ENCODE measurements at places on chromosomes 11 and 22.

DNA sequence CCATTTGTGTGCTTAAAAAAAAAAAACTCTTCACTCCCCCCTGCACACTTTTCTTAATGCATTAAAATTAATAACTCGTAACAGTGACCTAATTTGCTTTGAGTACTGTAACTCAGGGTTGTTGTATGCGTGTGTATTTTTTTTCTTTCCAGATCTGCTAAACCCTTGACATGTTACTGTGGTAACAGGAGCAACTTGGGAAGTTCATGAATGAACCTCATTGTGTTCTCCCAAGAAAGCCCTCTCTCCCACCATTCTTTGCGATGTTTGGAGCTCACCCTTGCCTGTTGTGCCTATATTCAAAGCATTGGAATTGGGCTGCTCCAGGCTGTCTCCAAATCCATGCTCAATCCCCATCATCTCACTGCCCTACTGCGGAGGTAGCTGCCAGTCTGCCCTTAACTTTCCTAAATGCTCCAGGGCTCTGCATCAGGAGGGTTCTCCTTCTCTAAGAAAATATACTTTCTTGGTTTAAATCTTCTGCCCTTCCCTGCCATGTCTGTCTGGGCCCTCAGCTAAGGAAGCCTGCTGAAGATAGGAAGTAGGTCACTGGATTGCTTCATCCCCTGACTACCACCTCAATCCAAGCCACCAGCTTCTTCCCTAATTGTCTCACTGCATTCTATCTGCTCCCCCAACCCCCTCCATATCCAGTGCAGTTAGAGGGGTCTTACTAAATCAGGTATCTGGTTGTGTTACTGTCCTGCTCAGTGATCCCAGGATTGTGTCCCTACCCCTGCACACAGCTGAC, 70.3 kb downstream of the KIRREL3 start:
- no peak for DNase-seq

GRCh38 chr11:70498171-70498571, 99.8 kb downstream of the CTTN start:
- DNase-seq = no peak

DNA sequence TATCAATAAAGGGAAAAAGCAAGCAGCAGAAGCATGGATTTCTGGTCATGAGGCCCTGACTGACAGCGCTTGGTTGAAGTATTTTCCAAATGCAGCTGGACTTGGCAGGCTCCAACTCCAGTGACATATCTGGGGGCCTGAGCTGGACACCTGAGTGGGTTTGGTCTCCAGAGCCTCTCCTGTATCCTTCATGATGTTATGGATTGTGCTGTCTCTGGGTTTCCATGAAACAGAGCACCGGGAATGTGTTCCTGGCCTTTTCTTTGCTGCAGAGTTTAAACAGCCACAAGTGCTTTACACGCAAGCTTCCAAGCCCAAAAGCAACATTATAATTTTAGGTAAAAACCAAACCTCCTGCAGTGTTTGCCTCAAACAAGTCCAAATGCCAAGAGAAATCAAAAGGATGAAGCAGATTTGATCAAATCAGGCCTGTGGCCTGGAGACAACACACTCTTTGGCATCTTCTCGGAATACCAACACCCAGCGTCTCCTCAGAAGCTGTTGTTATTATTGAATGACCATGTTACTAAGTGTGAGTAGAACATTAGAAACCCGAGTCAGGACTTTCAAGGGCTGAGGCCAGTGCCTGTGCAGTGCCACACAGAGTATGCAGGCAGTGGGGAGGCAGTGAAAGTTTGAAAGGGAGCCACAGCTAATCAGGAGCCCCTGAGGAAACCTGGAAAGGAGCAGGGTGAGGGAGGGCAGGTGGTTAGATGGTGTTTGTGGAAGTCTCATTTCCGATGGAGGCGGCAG, 42.0 kb downstream of the ME3 start:
- DNase-seq = no peak

DNA sequence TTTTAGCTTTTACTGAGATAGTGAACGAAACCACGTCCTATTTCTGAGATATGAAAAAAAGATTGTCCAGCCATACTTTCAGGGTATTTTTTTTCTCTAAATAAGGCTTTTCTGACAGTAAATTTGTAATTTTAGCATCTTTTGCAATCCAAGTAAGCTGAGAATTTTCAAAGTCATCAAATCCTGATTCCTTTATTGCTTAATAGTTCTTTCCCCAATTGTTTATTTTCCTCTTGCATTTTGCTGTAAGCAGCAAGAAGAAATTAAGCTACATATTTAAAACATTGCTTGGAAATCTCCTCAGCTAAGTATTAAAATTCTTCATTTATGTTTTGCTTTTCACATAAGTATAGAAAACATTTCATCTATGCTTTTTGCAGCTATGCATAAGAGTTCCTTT, 493.3 kb upstream of the CCDC179 start:
- no peak for DNase-seq

GRCh38 chr11:86675017-86675416, 2.6 kb upstream of the ME3 start:
- no peak for DNase-seq

- DNase-seq = peak; percentile 36
Measured at GRCh38 chr22:45009606-45010531, at the start of gene PHF21B. Gene PHF21B, minus strand, starts transcription at chr22:45010005. Its CDS starts 456 bp downstream, at chr22:45009549.

DNA sequence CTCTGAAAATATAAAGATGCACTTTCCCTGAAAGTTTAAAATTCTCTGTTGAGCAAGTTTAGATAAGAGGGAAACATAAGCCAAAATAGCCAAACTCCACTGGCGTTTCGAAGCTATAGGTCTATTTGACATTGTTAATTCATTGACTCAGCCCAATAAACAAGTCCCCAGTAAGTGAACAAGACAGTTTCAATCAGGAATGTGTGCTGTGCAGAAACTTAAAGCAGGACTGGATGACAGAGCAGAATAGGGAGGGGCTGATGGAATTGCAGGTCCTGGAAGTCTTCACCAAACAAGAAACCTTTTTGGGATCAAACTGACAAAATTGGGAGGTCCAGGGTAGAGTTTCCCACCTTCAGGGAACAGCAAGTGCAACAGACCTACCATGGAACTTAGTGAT, 8.9 kb upstream of the KDM4E start:
- DNase-seq = no peak

- no peak for DNase-seq
Measured at GRCh38 chr11:4202749-4203148, 108.2 kb downstream of the RRM1 start.

- DNase-seq = no peak
Measured at GRCh38 chr11:129443276-129443675, 67.6 kb downstream of the BARX2 start.

DNA sequence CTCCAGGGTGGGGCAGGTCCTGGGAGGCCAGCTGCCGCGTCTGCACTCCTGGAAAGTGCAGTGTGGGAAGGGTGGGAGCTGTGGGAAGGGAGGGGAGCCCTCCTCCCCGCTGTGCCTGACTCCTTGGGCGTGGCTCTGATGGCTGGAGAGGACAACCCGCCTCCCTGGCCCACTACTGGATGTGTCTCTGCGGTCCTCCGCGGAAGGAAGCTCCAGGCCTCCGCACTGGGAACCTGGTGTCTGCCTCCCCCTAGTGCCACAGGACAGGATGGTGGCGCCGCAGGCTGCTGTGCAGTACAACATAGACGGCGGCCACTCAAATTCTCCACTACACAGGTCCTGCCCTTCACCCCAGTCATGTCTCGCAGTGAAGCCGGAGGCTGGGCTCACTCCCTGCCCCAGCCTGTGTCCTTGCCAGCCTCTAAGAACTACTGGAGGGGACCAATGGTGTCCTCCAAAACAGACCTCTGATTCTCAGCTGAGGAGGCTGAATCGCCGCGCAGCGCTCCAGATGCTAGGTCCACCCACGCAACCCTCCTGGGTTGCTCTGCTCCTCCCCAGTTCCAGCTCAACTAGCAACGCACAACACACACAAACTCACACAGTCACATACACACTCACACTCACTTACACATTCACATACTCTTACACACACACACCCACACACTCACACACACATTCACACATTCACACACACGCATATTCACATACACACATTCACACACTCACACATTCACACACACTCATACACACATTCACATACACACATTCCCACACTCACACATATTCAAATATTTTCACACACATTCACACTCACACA, 12.4 kb upstream of the DSCAML1 start:
- peak; percentile 70 for DNase-seq

GRCh38 chr22:42863349-42863961, 6.4 kb upstream of the ARFGAP3 start:
- DNase-seq = peak; percentile 28

- DNase-seq = no peak
Measured at GRCh38 chr11:44870181-44870580, 80.5 kb downstream of the TP53I11 start.

DNA sequence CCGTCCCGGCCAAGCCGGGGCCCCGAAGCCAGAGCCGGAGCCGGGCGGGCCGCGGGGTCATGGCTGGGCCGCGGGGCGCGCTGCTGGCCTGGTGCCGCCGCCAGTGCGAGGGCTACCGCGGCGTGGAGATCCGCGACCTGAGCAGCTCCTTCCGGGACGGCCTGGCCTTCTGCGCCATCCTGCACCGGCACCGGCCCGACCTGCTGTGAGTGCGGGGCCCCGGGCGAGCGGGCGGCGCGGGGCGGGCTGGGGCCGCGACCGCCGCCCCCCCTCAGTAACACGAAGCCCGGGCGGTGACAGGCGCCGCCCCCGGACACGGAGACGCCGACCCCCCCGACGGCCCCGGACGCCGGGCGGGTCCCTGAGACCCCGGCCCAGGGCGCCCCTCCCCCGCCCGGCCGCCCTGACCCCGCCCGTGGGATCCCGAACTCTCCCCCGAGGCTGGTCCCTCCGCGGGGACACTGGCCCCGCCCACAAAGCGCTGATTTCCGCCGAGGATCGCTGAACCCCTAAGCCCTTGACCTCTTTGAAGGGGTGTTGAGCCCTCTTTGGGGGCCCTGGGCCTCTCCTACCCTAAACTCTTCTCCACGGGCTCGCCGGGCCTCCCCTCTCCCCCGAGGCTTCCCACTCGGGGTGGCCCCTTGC, 389 bp downstream of the MICALL1 start:
- DNase-seq = peak; percentile 70

DNA sequence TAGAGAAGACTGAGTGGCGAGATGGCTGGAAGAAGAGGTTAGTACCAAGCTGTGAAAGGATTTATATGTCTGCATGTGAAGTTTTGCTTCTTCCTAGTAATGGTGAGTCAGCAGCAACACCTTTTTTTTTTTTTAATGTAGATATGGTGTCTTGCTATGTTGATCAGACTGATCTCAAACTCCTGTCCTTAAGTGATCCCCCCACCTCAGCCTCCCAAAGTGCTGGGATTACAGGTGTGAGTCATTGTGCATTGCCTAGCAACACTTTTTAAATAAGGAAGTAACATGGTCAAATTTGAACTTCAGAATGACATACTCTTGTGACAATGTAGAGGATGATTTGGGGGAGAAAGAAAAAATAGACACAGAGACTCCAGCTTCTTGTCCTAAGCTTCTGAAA, 6.5 kb upstream of the CSTPP1 start:
- no peak for DNase-seq

- no peak for DNase-seq
Measured at GRCh38 chr22:45454275-45454674, 40.8 kb downstream of the RIBC2 start.

GRCh38 chr22:45843031-45843430, 133.9 kb downstream of the WNT7B start:
- no peak for DNase-seq

DNA sequence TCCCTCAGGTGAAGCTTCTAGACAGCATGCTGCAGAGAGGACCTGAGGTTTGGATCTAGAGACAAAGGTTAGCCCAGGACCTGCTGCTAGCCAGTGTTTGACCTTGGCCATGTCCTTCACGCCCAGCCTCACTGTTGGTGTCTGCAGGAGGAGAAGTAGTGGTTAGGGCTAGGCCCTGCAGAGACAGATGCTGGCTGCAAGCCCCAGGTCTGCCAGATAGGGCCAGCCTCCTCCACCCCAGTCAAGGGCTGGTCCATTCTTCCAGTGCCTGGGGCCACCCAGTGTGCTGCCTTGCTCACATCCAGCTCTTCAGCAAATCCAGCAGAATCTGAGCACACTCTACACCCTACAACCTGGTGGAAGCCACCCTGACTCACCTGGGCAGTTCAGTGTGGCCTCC, 21.5 kb upstream of the MIEF1 start:
- no peak for DNase-seq

GRCh38 chr11:11806074-11806473, 35.7 kb upstream of the USP47 start:
- DNase-seq = no peak

DNA sequence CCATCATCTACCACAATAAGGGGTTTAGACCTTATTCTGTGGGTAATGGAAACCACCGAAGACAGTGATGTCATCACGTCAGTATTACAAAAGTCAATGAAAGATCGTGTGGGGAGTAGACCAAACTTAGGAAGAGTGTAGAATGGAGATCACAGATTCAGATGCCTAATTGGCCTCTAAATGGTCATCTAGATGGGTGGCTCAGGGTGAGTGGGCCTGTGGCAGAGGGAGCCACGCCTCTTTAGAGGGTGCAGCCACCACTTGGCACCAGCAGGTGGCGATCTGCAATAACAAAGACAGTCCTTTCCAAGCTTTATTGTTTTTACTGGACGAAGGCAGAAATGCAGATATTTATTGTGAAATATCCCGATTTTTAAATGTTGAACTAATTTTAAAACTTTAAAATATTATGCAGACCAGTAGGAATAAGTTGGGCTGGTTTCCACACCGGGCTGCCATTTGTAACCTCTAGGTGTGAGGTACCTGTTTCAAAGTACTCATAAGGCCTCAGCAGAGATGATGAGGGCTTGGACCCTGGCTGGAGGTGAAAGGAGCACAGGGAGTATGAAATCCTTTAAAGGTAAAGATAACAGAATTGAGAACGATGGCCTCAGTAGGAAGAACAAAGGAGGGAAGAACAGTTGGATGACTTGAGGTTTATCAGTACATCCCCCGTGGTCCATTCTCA, 222.0 kb downstream of the DBX1 start:
- DNase-seq = peak; percentile 51

DNA sequence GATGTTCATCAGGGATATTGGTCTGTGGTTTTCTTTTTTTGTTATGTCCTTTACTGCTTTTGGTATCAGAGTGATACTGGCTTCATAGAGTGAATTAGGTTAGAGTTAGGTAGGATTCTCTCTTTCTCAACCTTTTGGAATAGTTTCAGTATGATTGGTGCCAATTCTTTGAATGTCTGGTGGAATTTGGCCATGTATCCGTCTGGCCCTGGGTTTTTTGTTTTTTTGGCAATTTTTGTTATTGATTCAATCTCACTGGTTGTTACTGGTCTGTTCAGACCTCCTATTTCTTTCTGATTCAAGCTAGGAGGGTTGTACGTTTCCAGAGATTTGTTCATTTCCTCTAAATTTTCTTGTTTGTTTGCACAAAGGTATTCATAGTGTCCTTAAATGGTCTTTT, 54.4 kb downstream of the ATXN10 start:
- DNase-seq = no peak

GRCh38 chr11:61815790-61816735, 740 bp downstream of the FADS1 start:
- DNase-seq = peak; percentile 82

DNA sequence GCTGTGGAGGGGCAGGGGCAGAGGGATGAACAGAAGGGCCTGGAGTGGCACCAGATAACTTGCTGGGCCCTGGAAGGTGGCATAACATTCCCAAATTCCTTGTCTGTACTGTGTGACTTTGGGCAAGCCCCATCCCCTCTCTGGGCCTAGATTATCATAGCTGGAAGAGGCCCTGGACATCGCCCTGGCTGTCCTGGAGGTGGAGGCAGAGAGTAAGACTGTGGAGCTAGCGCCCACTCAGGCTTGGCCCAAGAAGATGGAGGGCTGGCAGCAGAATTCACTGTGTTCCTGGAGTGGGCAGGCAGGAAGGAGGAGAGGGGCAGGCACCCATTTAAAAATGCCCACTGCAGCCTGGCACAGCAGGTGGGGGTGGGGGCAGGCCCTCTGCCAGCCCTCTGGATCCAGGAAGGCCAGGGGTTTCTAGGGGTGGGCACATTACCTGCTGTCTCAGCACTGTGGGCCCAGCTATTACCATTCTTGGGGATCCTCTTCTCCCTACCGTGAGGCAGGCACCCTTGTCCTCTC, 22.6 kb downstream of the ARHGEF17 start:
- no peak for DNase-seq

Measured in activated naive CD4-positive, alpha-beta T cell treated with anti-CD3 and anti-CD28 coated beads, Interleukin-2, amount 10 ng/mL, durations not matched to agents 7 days and 5 days (primary cell).